ENCODE measurements at places on chromosomes 5 and 9. TPM values are rescaled to one million over a fixed set of nuclear protein-coding genes. Genes with fewer than 3 reads are reported as not detected.

- no peak overlapping the region for H3K27ac ChIP-seq
- H3K4me1 ChIP-seq, result no peaks in the 10 kb centered on the region
- no peaks in the 10 kb centered on the region for H3K36me3 ChIP-seq
- H3K27me3 ChIP-seq, result no peaks in the 10 kb centered on the region
- H3K4me3 ChIP-seq, result no peak overlapping the region
Measured at GRCh38 chr5:8685704-8686103, 816.8 kb downstream of the MTRR start.

DNA sequence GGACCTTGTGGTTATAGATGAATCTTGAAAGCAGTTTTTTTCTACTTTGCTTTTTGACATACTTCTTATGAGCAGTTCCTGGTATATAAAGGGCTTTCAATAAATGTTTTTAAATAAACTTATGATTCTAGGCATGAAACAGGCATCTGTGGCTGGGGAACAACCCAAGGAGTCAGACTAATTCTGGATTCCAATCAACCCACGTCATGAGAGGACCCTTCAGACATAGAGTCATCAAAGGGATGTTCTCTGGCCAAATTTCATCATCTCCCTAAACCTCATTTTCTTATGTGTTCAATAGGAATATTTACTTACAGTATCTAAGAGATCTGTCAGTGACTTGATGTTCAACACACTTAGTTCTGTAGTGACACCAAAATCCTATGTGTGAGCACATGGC, 243.8 kb upstream of the ZNF462 start:
- no peaks in the 10 kb centered on the region for H3K27me3 ChIP-seq
- no peak overlapping the region for H3K27ac ChIP-seq
- no peak for DNase-seq
- no peaks in the 10 kb centered on the region for H3K36me3 ChIP-seq
- no peaks in the 10 kb centered on the region for H3K4me1 ChIP-seq

DNA sequence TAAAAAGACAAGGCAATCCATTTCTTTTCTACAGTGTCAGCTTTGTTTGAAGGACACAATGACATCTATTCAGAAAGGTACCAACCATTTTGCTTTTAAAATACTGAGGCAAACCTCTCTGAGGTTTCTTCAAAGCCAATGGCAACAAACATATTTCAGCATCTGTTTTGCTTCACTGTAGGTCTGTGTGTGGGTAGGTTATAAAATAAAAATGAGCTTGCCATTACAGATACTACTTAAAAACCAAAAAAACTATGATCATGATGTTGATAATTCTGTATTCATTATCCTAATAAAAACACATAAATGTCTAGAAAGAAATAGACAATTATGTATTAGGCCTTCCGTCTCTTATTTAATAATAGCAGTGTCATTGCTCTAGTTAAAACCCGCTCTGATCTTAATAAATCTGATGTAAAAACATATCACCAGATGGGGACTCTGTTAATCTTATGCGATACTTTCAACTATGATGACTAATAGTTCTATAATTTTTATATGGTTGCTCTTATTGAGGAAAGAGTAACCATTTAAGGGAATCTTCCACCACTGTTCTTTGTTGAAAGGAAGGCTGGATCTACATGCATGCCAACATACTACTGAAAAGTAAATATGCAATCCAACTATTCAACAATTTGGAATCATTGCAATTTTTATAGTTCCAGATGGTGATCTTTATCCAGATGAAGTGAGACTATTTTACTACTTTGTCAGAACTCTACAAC, 647.2 kb downstream of the PDE4D start:
- no peaks in the 10 kb centered on the region for H3K4me1 ChIP-seq
- H3K27ac ChIP-seq, result no peak overlapping the region
- H3K36me3 ChIP-seq, result no peaks in the 10 kb centered on the region
- no peak overlapping the region for H3K4me3 ChIP-seq
- peaks cover 4% of the 10 kb centered on the region for H3K27me3 ChIP-seq
- DNase-seq, result no peak

Gene PCDHA2
- total RNA-seq, result not detected

GRCh38 chr5:84069608-84070179, 315.0 kb downstream of the EDIL3 start:
- H3K27me3 ChIP-seq, result no peaks in the 10 kb centered on the region
- DNase-seq, result peak; percentile 59
- H3K36me3 ChIP-seq, result no peaks in the 10 kb centered on the region
- H3K27ac ChIP-seq, result no peak overlapping the region
- H3K4me1 ChIP-seq, result no peaks in the 10 kb centered on the region

GRCh38 chr5:71719063-71719964, at the start of gene CARTPT:
Gene CARTPT, plus strand, starts transcription at chr5:71719275. Its CDS starts 19 bp downstream, at chr5:71719294.
- no peak within 1 kb of the TSS for H3K27ac ChIP-seq
- peaks cover 49% of the 10 kb centered on the region for H3K27me3 ChIP-seq
- peaks cover 2% of the 10 kb centered on the region for H3K4me1 ChIP-seq
- H3K4me3 ChIP-seq, result no peak within 1 kb of the TSS
- no peak for DNase-seq

Gene CCDC112
- total RNA-seq, result 7.5 TPM

- H3K4me1 ChIP-seq, result no peaks in the 10 kb centered on the region
- H3K4me3 ChIP-seq, result no peak overlapping the region
- no peak overlapping the region for H3K27ac ChIP-seq
- H3K27me3 ChIP-seq, result peaks cover 10% of the 10 kb centered on the region
- H3K36me3 ChIP-seq, result no peaks in the 10 kb centered on the region
Measured at GRCh38 chr5:148961261-148962199, 101.3 kb downstream of the SH3TC2 start.

Gene PRRX2
- not detected for total RNA-seq

Gene CFAP90
- not detected for total RNA-seq

GRCh38 chr9:111691672-111692329, 30.4 kb downstream of the GNG10 start:
- no peak overlapping the region for H3K27ac ChIP-seq
- no peak overlapping the region for H3K4me3 ChIP-seq
- peak; percentile 12 for DNase-seq
- no peaks in the 10 kb centered on the region for H3K4me1 ChIP-seq
- H3K36me3 ChIP-seq, result peaks cover 5% of the 10 kb centered on the region

Gene TMOD1
- 0.96 TPM for total RNA-seq

DNA sequence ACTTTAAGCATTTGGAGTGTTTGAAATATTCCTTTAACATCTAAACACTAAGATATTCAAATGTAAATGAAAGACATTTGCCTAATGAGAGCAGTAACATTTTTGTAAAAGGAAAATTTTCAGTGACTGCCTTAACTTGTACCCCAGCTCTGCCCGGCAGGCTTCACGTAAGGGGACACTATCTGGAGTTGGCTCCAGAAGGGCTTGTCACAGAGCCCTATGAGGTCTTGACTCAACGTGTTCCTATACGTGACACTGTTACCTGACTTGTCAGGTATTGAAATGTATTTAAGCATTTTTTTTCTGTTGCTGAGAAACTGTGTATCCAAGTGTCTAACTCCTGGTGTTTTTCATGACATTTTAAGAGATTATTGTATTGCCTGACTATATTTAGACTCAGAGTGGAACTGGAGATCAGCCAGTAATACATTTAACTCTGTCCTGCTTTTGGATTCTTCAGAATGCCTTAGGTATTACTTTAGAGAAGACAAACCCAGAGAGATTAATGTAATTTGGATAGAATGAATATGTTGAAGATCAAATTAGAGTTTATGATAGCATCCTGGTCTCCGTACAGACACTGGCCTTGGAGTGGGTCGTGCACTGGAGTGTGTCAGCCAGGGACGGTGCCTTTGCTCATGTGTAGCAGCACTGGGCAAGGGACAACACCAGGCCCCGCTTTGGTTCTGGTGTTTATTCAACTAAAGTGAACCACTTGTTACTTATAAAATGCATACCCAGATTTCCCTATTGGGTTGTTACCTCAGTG, 34.6 kb upstream of the PHF2 start:
- no peak overlapping the region for H3K4me3 ChIP-seq
- H3K27me3 ChIP-seq, result no peaks in the 10 kb centered on the region
- peaks cover 6% of the 10 kb centered on the region for H3K4me1 ChIP-seq

DNA sequence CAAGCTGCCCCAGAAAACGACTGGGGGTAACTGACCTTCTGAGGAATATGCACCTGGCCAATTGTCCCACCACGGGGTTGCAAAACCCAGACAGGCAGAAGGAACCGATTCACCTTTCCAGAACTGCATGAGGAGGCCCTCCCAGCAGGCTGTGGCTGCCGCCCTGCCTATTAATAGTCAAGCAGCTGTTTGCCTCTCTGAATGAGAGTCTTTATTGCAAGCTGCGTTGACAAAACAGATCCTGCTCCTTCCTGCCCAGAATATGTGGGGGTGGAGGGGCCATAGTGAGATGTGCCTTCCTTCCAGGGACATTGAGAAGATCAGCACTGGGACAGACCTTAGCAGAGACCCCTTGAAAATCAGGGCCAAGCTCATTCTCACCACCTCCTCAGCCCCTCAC, 18.3 kb upstream of the TCOF1 start:
- no peak overlapping the region for H3K27ac ChIP-seq
- DNase-seq, result no peak
- H3K36me3 ChIP-seq, result no peaks in the 10 kb centered on the region
- H3K4me3 ChIP-seq, result no peak overlapping the region

DNA sequence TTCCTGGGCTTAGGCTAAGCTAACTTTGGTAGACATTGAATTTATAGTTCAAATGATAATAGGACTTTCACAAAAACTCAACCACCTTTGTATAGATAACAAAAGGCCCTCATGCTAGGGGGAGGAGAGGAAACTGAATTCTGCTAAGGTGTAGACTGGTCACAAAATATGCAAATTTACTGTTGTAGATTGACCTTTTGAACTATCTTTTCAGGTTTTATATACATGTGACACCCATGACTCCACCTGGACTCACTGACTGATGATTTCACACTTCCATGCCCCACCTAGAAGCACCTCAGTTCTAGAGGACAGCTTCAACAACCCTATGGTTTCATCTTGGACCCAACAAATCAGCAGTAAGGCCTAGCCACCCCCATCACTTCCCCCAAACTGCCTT, 165.7 kb downstream of the CEMIP2 start:
- H3K4me3 ChIP-seq, result no peak overlapping the region
- H3K36me3 ChIP-seq, result no peaks in the 10 kb centered on the region

GRCh38 chr9:23011669-23012068, 565.0 kb downstream of the DMRTA1 start:
- H3K4me3 ChIP-seq, result no peak overlapping the region
- H3K27ac ChIP-seq, result no peak overlapping the region
- DNase-seq, result no peak
- no peaks in the 10 kb centered on the region for H3K36me3 ChIP-seq

Gene GABRB2
- total RNA-seq, result not detected

DNA sequence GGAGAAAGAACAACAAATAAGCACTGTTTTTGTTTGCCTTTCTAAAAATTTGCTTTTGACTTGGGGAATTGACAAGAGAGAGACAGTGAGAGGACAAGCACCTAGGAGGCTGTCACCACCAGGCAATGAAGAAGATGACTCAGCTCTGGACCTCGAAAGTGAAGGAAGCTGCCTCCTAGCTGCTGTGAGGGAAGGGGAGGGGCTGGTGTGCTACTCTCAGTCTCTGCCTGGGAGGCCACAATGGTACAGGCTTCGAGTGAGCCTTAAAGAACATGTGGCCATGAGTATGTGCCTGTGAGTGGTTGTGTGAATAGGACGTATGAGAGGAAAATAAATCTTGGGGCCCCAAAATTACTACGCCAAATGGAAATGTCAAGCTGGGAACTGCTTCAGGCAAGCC, 7.1 kb upstream of the PLK2 start:
- no peaks in the 10 kb centered on the region for H3K27me3 ChIP-seq
- H3K4me1 ChIP-seq, result no peaks in the 10 kb centered on the region
- no peak for DNase-seq
- no peak overlapping the region for H3K4me3 ChIP-seq

- H3K4me3 ChIP-seq, result no peak overlapping the region
- DNase-seq, result no peak
- no peak overlapping the region for H3K27ac ChIP-seq
- H3K4me1 ChIP-seq, result no peaks in the 10 kb centered on the region
- H3K27me3 ChIP-seq, result peaks cover 85% of the 10 kb centered on the region
Measured at GRCh38 chr5:73174100-73174815, 1.3 kb downstream of the TMEM174 start.

Gene PBX3
- 27.5 TPM for total RNA-seq

Gene IL3
- total RNA-seq, result not detected

GRCh38 chr5:136613230-136613629, 247.9 kb upstream of the TRPC7 start:
- no peak overlapping the region for H3K4me3 ChIP-seq
- no peak overlapping the region for H3K27ac ChIP-seq
- no peaks in the 10 kb centered on the region for H3K4me1 ChIP-seq
- no peaks in the 10 kb centered on the region for H3K27me3 ChIP-seq
- no peaks in the 10 kb centered on the region for H3K36me3 ChIP-seq
- no peak for DNase-seq

Gene HAVCR1
- 30.2 TPM for total RNA-seq

Gene CCIN
- total RNA-seq, result 0.19 TPM

GRCh38 chr5:157750320-157750719, 6.8 kb downstream of the LSM11 start:
- no peak for DNase-seq
- no peak overlapping the region for H3K4me3 ChIP-seq
- no peaks in the 10 kb centered on the region for H3K27me3 ChIP-seq

- no peak overlapping the region for H3K4me3 ChIP-seq
- H3K36me3 ChIP-seq, result no peaks in the 10 kb centered on the region
- H3K27me3 ChIP-seq, result peaks cover 48% of the 10 kb centered on the region
- no peak for DNase-seq
Measured at GRCh38 chr9:21399956-21400355, 9.0 kb upstream of the IFNA8 start.

Gene NOXA1
- 4.5 TPM for total RNA-seq

DNA sequence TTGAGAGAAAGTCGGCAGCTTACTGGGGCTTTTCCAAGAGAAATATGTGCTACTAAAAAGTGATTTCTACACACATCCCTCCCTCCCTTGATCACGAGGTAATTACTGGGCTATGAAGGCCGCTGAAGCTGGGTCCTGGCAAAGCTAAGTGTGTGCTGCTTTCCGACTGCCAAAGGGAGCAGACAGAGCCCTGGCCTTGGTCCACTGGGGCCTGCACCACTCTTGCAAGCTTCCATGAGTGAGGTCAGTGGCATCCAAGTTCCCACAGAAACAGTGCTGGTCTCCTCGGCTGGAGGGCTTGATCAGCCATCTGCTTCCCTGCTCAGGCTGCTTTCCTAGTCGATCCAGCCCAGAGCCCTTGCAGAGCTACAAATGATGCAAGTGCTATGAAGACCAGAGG, 154.8 kb upstream of the LHFPL2 start:
- no peaks in the 10 kb centered on the region for H3K4me1 ChIP-seq
- no peak for DNase-seq
- H3K27me3 ChIP-seq, result no peaks in the 10 kb centered on the region
- H3K27ac ChIP-seq, result no peak overlapping the region

DNA sequence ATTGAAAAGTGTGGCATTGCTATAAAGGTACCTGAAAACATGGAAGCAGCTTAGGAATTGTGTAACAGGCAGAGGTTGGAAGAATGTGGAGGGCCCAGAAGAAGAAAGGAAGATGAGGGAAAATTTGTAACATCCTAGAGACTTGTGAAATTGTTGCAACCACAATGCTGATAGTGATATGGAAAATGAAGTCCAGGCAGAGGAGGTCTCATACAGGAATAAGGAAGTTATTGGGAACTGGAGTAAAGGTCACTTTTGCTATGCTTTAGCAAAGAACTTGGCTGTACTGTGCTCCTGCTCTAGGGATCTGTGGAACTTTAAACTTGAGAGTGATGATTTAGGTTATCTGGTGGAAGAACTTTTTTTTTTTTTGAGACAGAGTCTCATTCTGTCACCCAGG, 43.5 kb downstream of the PTPDC1 start:
- no peak overlapping the region for H3K4me3 ChIP-seq
- DNase-seq, result no peak
- H3K36me3 ChIP-seq, result peaks cover 6% of the 10 kb centered on the region
- H3K27ac ChIP-seq, result no peak overlapping the region
- H3K27me3 ChIP-seq, result no peaks in the 10 kb centered on the region

Gene HINT1
- total RNA-seq, result 272 TPM

Measured in naive thymus-derived CD8-positive, alpha-beta T cell (primary cell).